ENCODE measurements at places on chromosomes 5 and 9. TPM values are rescaled to one million over a fixed set of nuclear protein-coding genes. Genes with fewer than 3 reads are reported as not detected.

GRCh38 chr5:3197304-3198073 is 398.1 kb upstream of the IRX1 start:
- DNase-seq, result no peak

GRCh38 chr9:78609450-78609849 is 312.5 kb downstream of the PSAT1 start:
- DNase-seq, result no peak

GRCh38 chr9:126461029-126461428 is 134.4 kb downstream of the MVB12B start:
- no peak for DNase-seq

The CARTPT gene
- total RNA-seq, result not detected

Data from activated CD8-positive, alpha-beta memory T cell treated with anti-CD3 and anti-CD28 coated beads, Interleukin-2, amount 10 ng/mL, durations not matched to agents 7 days and 5 days (primary cell).